Mesenchymal stem cell (in vitro differentiated cells and primary cell): ENCODE measurements at places on chromosomes 5 and 9.

- DNase-seq: no peak
- H3K4me3 ChIP-seq: no peak overlapping the region
Observed at GRCh38 chr5:109921735-109922380, 232.1 kb downstream of the MAN2A1 start.

DNA sequence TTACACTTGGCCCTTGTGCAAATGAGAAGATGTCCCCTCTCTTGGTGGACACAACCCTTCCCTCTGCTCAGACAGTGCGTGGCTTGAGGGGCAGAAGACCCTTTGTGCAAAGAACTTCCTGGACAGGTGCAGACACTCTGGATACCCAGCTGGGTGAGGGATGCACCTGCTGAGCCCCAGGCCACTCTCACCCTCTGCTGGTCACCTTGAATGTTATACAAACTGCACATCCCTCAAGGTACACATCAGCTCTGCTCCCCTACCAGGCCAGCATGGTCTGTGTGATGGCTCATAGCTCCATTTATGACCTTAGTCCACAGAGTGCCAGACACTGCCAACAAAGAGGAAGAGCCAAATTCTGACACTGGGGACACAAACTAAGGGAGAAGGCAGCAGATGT lies 3.1 kb upstream of the DIRAS2 start:
- peaks cover 61% of the 10 kb centered on the region for H3K27me3 ChIP-seq
- no peak for DNase-seq
- no peaks in the 10 kb centered on the region for H3K36me3 ChIP-seq
- H3K27ac ChIP-seq: no peak overlapping the region

GRCh38 chr9:97632248-97632984 lies 752 bp downstream of the TSTD2 start:
- H3K27ac ChIP-seq: peak overlapping the region; percentile 97
- peaks cover 10% of the 10 kb centered on the region for H3K4me1 ChIP-seq
- peak; percentile 90 for DNase-seq

- H3K4me1 ChIP-seq: peaks cover 7% of the 10 kb centered on the region
- H3K27me3 ChIP-seq: peaks cover 34% of the 10 kb centered on the region
- no peaks in the 10 kb centered on the region for H3K36me3 ChIP-seq
- no peak overlapping the region for H3K4me3 ChIP-seq
- peak; percentile 60 for DNase-seq
Observed at GRCh38 chr5:142202282-142202681, 93.7 kb downstream of the NDFIP1 start.

DNA sequence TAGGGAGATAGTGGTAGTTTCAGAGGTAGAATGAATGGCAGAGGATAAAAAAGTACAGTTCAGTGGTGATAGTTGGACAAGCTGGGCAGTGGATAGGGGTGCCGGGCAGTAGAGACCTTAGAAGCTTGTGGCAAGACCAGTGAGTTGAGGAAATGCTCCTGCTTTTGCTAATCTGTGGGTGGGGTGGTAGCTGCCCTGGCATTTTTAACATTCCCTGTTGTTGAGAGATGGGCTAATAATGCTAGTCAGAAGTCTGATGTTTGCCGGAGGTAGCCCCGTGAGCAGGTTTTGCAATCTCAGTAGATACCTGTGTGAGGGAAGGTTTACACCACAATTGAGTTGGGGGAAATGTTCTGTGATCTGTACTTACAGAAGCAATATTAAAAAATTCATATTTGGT lies 91.1 kb downstream of the TRIO start:
- H3K27me3 ChIP-seq: no peaks in the 10 kb centered on the region
- H3K36me3 ChIP-seq: no peaks in the 10 kb centered on the region
- H3K4me1 ChIP-seq: peaks cover 22% of the 10 kb centered on the region
- no peak overlapping the region for H3K4me3 ChIP-seq
- peak overlapping the region; percentile 27 for H3K27ac ChIP-seq
- no peak for DNase-seq

DNA sequence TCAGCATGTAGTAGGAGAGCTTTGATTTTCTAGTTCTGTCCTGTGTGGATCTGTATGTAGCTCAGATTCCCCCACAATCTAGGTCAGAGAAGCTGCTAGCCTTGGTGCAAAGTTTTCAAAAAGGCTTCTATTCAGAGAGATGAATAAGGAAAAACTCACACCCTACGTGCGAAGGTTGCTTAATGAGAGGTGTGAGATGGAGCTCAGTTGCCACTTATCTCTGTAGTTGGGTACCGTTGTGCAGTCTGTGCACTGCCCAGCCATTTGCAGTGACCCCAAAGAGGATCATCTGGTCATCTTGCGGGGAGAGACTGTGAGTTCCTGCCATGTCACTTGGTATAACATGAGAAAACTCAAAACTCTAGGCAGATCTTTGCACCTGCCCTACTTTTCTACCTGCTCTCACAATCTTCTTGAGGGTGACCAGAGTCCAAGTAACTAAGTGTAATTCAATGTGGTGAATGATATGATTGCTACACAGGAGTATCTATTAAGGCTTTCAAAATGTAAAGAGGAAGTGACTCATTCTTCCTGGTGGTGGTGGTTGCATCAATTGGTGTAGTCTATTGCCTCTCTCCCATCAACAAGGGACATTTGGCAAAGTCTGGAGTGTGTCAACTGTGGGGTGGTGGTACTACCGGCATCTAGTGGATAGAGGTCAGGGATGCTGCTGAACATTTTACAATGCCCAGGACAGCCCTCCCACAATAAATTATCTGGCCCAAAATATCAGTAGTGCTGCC lies 65.2 kb downstream of the TMC1 start:
- no peak overlapping the region for H3K4me3 ChIP-seq
- no peak overlapping the region for H3K27ac ChIP-seq
- peaks cover 5% of the 10 kb centered on the region for H3K4me1 ChIP-seq
- no peaks in the 10 kb centered on the region for H3K36me3 ChIP-seq
- H3K27me3 ChIP-seq: no peaks in the 10 kb centered on the region

DNA sequence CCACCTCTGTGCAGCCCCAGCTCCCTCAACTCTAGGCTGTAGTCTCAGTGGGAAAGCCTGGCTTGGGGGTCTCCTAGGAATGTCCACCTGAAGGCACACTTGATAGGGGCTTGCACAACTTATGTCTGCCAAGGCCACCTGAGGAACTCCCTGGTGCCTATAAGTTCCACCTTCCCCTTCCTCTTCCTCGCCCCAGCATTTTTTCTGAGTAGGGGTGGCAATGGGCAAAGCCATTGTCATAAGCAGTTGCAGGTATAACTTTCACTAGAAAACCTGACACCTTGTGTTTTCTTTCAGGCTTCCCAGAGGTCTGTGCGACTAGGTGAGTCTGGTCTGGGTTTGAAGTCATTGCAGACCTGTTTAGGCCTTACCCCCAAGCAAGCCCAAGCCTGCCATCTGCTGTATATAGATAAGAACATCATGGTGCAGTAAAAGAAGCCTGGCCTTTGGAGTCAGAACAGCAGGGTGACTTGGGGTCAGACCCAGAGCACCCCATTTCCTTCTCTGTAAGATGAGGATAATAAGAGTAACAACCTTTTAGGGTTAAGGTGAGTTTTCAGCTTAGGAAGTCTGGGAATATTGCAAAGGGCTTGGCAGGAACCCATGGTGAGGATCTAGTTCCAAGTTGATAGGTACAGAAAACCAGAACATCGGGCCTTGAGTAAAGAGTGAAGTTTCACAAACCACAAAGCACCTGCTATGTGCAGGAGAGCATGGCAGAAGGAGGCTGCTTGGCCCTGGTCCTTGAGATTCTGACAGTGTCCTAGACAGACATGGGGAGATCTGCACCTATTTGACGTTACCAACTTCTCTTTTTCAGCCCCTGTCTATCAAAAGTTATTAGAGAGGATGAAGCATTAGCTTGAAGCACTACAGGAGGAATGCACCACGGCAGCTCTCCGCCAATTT lies 33.8 kb downstream of the TGFBI start:
- H3K27me3 ChIP-seq: no peaks in the 10 kb centered on the region
- H3K27ac ChIP-seq: no peak overlapping the region
- no peak overlapping the region for H3K4me3 ChIP-seq
- peaks cover 48% of the 10 kb centered on the region for H3K36me3 ChIP-seq

DNA sequence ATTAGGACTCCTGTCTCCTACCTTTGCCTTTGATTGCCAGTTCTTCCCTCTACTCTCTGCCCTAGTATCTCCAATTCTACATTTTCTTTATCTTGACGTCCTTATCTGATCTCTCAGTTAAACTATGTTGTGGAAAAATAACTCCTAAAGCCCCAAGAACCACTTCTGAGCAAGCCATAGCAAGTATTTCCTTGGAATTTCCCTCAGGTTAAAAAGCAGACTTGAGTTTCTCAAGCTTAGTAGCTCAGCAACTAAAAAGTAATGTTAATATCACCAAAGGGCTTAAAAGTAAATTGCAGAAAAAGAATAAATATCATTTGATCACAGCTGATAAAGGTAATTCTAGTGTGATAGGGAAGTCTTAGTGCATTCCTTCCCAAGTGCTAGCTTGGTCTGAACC lies 13.2 kb upstream of the HSPB3 start:
- no peak overlapping the region for H3K4me3 ChIP-seq
- no peaks in the 10 kb centered on the region for H3K4me1 ChIP-seq
- H3K36me3 ChIP-seq: no peaks in the 10 kb centered on the region
- H3K27me3 ChIP-seq: no peaks in the 10 kb centered on the region

- H3K36me3 ChIP-seq: no peaks in the 10 kb centered on the region
- H3K4me1 ChIP-seq: no peaks in the 10 kb centered on the region
Observed at GRCh38 chr9:74120470-74120869, 376.7 kb upstream of the RORB start.

DNA sequence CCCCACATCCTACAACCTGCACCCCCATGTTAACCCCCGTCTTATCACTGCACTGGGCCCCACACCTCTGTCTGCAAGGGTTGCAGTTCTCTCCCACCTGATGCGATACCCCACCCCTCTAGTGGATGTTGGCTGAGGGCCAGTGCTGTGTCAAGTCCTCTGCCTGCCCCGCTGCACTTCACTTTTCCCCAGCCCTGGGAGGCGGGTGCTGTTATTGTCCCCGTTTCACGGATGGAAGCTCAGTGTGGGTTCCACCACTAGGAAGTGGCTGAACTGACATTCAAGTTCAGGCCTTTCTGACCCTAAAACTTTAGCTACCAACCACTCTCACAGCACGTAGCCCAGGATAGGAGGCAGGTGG lies 3.5 kb downstream of the SNCB start:
- DNase-seq: no peak
- H3K36me3 ChIP-seq: no peaks in the 10 kb centered on the region
- peaks cover 55% of the 10 kb centered on the region for H3K27me3 ChIP-seq
- no peak overlapping the region for H3K27ac ChIP-seq
- peaks cover 33% of the 10 kb centered on the region for H3K4me1 ChIP-seq
- no peak overlapping the region for H3K4me3 ChIP-seq

GRCh38 chr5:6011199-6011598 lies 367.1 kb downstream of the MED10 start:
- H3K27ac ChIP-seq: no peak overlapping the region
- no peaks in the 10 kb centered on the region for H3K27me3 ChIP-seq
- no peaks in the 10 kb centered on the region for H3K36me3 ChIP-seq
- DNase-seq: no peak
- no peak overlapping the region for H3K4me3 ChIP-seq

- no peaks in the 10 kb centered on the region for H3K27me3 ChIP-seq
- H3K27ac ChIP-seq: no peak overlapping the region
- no peaks in the 10 kb centered on the region for H3K36me3 ChIP-seq
- H3K4me1 ChIP-seq: peaks cover 19% of the 10 kb centered on the region
Observed at GRCh38 chr5:169711551-169712225, 74.6 kb downstream of the DOCK2 start.

DNA sequence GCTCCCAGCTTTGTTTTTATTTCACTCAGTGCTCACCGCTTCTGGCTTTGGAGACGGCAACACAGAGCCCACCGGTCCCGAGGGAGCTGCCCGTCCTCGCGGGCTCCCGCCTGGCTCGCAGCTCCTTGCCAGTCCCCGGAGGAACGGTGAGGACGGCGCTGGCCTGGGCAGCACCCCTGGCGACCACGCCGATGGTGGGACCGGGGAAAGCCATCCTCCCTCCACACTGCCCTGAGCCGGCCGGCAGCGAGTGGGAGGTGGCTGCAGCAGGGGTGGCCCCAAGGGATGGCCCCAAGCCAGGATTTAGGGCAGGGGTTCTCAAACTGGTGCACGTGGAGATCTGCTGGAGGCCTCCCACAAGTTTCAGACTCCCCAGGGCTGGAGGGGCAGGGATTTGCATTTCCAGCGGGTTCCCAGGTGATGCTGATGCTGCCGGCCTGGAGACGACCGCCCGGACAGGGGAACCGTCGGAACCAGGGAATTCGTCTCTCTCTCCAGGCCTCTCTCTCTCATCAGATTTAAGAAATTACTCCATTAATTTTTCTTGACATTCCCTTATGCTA lies 293.2 kb upstream of the IRX4 start:
- DNase-seq: no peak
- no peaks in the 10 kb centered on the region for H3K36me3 ChIP-seq
- H3K27ac ChIP-seq: no peak overlapping the region
- no peaks in the 10 kb centered on the region for H3K4me1 ChIP-seq
- peaks cover 54% of the 10 kb centered on the region for H3K27me3 ChIP-seq

- H3K4me3 ChIP-seq: no peak overlapping the region
- H3K27me3 ChIP-seq: no peaks in the 10 kb centered on the region
- no peak overlapping the region for H3K27ac ChIP-seq
- H3K36me3 ChIP-seq: no peaks in the 10 kb centered on the region
- peak; percentile 4 for DNase-seq
Observed at GRCh38 chr9:79817438-79818004, 245.8 kb downstream of the TLE4 start.

DNA sequence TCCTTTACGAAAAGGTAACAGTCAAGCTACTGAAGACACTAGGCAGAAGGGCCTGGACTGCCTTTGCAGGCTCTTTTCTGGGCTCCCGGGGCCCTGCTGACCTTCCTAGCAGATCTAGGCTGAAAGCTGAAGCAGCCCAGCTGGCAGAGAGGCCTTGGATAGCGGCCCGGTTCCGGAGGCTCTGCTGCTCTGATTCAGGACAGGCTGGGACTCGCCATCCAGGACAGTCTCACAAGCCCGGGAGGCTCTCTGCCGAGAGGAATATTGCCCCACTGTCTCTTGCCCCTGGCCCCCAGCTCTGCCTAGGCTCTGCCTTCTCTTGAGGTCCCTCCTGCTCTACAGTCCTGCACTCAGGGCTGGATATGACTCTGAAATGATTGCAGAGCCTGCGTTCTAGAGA lies 67.8 kb downstream of the PSD2 start:
- H3K4me1 ChIP-seq: no peaks in the 10 kb centered on the region
- H3K4me3 ChIP-seq: no peak overlapping the region
- peaks cover 6% of the 10 kb centered on the region for H3K27me3 ChIP-seq
- no peak overlapping the region for H3K27ac ChIP-seq
- DNase-seq: no peak
- no peaks in the 10 kb centered on the region for H3K36me3 ChIP-seq

DNA sequence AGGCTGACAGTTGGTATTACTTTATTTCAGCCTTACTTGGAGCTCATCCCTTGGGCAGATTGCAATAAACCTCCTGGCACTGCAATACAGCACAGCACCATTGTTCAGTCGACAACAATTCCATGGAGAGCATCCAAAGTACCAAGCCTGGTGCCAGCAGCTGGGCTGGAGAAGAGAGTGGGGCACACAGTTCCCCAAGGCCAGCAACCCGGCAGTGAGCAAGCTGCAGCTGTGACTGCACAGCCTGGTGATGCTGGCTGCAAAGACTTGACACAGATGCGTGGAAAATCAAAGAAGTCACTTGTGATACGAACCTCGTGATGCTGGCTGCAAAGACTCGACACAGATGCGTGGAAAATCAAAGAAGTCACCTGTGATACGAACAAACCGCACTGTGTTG lies 125.4 kb downstream of the ATPSCKMT start:
- H3K27me3 ChIP-seq: no peaks in the 10 kb centered on the region
- DNase-seq: no peak
- no peak overlapping the region for H3K27ac ChIP-seq
- no peaks in the 10 kb centered on the region for H3K4me1 ChIP-seq
- peaks cover 3% of the 10 kb centered on the region for H3K36me3 ChIP-seq
- no peak overlapping the region for H3K4me3 ChIP-seq

- no peaks in the 10 kb centered on the region for H3K4me1 ChIP-seq
- H3K4me3 ChIP-seq: no peak overlapping the region
- DNase-seq: peak; percentile 18
- H3K27me3 ChIP-seq: no peaks in the 10 kb centered on the region
Observed at GRCh38 chr5:83654427-83654994, 66.1 kb downstream of the HAPLN1 start.
